H54 (cell line): ENCODE measurements at places on chromosomes 3 and 15.

- DNase-seq: no peak
These were observed 75.2 kb upstream of the HERC1 start for GRCh38 chr15:63908991-63909390.

- DNase-seq: no peak
These were observed 46.7 kb downstream of the IQSEC1 start for GRCh38 chr3:13026534-13026933.

- peak; percentile 8 for DNase-seq
These were observed 1.5 kb downstream of the SNRPN start for GRCh38 chr15:24956111-24956838.

GRCh38 chr3:108406063-108406660 lies 104.2 kb downstream of the MYH15 start:
- DNase-seq: no peak

- DNase-seq: no peak
These were observed 13.3 kb downstream of the RARB start for GRCh38 chr3:25441234-25441856.

- DNase-seq: no peak
These were observed 1.3 kb downstream of the LRRC15 start for GRCh38 chr3:194367992-194368841.

DNA sequence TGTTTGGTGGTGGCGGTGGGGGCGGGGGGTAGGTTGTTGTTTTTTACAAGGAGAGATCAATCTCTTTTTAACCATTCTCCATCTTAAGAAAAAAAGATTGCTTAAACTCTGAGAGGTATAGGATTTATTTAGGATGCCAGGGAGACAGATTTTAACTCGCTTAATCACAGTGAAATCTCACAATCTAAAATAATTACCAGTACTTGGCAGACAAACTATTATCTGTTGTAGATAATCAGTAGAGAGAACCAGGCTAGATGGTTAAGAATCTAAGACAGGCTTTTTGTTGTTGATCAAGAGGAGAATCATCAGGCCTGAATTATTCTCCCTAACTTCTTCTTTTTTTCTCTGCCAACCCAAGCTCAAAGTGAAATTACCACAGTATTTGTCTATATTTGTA lies 470.2 kb upstream of the ADAMTS9 start:
- no peak for DNase-seq

DNA sequence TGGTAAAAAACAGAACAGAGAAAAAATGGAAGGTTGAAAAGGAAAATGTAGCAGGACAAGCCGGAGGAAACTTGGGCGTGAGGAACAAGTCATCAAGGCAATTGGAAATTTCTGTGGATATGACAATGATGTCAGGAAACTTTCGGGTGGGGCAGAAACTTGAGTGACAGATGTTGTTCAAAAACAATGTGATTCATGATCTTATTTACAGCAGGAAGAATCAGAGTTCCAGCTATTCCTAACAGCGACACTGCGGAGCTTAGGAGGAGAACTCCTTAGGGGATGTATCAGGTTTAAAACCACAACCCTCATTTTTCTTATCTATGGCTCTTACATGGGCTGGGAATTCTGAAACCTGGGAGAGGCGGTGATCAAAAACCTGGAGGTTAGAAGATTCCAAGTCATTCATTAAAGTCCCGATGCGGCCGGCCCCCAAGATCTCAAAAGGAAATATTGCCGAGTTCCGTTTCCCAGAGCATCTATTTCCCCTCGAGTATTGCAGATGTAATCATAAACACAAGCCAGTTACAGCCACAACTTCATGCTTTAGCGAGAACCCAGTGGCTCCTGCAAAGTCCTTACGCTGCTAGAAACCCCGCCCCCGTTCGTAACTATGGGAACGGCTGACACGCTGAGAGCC lies 659 bp upstream of the ARRDC4 start:
- DNase-seq: no peak

DNA sequence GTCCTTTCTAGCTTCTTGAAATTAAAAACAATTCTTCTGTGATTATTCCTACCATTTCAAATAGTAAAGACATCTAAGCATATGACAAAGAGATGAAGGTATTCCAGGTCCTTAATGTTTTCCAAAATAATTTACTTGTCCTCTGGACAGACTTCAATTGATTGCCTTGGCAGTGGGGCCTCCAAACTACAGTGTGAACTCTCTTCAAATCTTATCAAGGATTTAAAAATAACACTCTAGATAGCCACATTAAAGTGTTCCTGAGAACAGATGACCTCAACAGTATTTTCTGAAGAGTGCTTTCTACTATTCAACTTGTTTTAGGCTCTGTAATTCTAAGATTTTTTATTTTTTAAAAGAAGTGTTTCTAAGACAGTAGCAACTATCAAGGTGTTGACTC lies 7.9 kb upstream of the MLF1 start:
- DNase-seq: no peak

GRCh38 chr3:155185631-155186071 lies 105.5 kb downstream of the MME start:
- peak; percentile 5 for DNase-seq

DNA sequence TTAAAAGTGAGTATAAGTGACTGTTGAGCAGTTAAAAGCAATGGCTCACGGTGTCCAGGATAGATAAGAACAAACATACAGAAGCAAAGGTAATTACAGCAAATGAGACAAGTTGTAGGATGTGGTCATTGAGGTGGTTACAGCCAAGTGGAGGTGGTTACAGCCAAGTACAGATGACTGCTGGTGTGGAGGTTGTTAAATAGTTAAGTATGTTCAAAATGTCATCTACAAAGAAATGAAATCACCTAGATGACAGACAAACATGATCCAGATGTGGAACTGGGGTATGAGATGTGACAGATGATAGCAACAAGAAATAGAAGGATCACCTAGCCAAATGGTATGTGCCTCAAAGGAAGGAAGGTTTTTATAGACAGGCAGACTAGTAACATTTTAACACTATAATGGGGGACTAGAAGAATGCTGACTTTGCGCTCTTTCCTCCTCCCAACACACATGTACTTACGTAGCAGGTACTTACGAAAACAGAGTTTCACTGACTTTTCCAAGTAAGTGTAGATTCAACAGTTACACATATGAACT lies 6.8 kb upstream of the ANKRD28 start:
- no peak for DNase-seq

DNA sequence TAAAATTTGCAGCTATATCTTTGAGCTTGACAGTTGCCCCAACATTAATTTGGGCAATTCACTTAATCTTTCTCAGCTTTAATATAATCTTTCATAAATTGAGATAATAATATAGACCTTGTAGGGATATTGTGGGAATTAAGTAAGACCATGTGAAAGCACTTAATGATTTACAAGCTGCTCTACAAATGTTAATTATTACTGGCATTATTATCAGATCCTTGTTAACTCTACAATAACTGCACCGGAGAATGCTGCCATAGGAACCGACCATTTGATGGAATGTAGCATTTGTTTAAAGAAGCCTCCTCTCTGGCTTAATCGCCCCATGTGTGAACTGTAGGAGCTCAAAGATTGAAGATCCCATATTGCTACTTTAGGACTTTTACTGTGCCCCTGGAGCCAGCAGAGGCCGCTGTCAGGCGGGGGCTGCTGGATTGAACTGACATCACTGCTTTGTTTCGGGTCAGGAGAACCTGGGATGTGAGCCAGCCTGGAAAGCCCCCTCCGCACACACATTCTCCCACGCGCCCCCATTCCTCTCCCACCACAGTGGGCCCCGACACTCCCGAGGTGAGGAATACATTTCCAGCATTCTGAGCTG lies 154.2 kb upstream of the TNIK start:
- DNase-seq: no peak

DNA sequence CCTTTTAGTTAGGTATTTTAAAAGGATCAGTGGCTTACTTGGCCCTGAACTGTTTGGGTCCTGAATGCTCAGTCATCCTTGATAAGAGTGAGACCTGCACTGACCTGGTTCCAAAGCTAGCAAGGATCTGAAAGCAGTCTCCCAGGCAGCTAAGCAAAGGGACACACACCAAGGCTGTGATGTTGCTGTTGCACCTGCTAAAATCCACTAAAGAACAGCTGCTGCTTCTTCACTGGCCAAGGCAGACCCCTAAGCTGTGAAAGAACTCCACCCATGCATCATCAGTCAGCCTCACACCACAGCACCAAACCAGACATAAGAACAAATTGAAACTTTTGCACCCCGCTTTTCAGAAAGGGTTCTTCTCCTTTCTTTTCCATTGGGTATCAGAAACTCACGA lies 213.4 kb upstream of the STT3B start:
- no peak for DNase-seq

GRCh38 chr3:120450600-120451271 lies at the start of gene FSTL1:
TSS of gene FSTL1 (minus strand) at chr3:120450992. CDS start at chr3:120450746, 246 bp downstream.
- DNase-seq: peak; percentile 51
